Mucosa of descending colon (tissue), 3 donors: ENCODE measurements at places on chromosomes 5 and 9. TPM values are rescaled to one million over a fixed set of nuclear protein-coding genes. Genes with fewer than 3 reads are reported as not detected.

GRCh38 chr5:180785794-180786221, 16.8 kb downstream of the MGAT1 start:
- DNase-seq: no peak

- no peak for DNase-seq
Observed at GRCh38 chr9:133101356-133102189, 19.5 kb downstream of the RALGDS start.

DNA sequence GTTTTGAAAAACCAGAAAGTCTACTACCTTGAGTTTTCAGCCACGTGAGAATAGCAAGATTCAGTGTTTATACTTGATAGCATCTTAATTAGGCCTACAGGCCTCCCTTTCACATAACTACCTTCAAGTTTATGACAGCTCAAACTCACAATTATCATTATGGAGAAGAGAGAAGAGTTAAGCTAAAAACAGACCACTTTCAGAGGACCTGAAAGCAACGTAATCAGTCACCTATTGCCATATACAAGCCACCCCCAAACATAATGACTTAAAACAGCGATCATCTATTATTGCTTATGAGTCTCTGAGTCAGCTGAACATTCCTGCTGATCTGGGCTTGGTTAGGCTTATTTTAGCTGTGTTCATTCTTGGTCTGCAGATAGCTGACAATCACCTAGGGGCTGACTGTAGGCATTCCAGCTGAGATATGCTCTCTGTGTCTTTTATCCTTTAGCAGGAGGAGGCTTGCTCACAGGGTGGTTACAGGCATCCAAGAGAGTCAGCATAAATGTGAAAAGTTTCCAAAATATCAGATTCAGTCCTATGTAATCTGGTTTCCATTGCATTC, 130.9 kb downstream of the COX7C start:
- no peak for DNase-seq

DNA sequence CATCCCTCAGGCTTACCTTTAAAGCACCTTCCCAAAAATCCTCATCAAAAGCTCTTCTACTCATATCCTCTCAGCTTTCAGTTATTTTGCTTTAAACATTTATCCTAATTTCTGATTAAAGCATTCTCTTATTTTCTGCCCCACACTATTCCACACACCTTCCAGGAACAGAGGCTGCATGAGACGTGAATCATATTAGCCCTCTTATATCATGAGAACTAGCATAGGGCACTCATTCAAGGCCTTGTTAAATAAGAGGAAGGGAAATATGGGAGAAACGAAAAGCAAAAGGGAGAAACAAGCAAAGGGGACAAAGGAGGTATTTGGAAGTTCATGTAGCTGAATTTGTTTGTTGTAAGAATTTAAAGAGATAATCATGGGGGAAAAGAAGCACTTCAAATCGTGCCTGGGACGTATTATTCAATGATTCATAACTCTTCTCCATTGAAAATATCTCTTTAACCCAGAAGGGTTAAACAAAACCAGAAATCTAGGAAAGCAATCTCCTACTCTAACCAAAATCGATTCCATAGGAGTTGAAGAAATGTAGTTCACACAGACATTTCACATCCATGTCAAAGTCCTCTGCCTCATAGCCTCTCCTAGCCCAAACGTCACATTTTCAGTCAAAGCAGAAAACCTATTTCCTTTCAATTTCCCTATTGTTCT, 4.1 kb downstream of the ALDH1A1 start:
- DNase-seq: no peak

- no peak for DNase-seq
Observed at GRCh38 chr9:426264-426663, 211.6 kb downstream of the DOCK8 start.

DNA sequence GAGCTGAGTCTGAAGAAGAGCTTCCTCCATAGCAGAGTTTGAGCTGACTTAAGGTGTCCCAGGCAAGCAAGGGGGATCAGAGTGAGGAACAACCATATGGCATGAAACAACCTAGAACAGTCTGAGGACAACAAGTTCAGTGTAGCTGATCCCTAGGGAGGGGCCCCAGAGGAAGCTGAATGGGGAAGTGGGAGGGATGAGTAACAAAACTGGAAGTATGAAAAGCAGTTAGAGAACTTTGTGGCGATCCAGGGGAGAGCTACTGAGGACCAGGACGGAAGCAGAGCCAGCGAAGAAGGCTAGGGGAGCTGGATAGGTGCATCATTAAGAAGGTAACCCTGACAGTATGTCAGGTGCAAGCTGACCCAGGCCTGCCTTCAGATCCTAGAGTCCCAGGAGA, 580.8 kb downstream of the BNC2 start:
- no peak for DNase-seq

DNA sequence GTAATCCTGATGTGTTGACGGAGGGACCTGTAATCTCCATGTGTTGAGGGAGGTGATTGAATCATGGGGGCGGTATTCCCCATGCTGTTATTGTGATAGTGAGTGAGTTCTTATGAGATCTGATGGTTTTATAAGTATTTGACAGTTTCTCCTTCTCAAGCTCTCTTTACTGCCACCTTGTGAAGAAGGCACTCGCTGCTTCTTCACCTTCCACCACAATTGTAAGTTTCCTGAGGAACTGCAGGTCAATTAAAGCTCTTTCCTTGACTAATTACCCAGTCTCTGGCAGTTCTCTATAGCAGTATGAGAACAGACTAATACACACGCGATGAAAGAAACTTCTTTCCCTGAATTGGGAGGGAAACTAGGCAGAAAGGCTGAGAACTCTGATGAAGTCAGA, 141.1 kb upstream of the RAD23B start:
- DNase-seq: no peak

DNA sequence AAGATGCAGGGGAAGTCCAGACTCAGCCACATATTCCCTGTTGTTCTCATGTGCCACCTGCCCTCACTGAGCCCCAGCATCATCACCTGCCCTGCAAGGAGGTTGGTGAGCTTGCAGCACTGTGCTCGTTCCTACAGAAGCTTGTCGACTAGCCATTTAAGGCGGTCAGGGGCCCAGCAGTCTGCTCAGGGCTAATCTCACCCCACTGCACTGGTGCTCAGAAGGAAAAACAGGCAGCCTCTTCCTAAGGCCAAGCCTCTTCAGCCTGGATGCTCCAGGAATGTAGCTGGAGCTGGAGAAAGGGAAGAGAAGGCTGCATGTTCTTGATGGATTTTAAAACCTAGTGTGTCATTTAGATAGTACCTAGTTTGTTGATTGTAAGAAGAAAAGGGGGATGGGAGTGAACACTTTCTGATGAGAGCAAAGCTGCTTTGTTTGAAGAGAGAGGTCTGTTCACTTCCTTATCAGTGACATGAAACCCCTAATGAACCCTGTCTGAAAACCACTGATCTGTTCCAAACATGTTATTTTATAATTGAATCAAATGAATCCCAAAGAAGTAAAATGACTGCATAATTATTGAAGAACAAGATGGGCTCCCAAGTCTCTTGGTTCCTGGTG, 10.6 kb upstream of the ASPN start:
- no peak for DNase-seq

GRCh38 chr5:6260846-6261245, 117.5 kb downstream of the MED10 start:
- DNase-seq: no peak

GRCh38 chr5:146005723-146006122, 69.3 kb downstream of the SH3RF2 start:
- DNase-seq: no peak

GRCh38 chr5:15009420-15009819, 137.8 kb upstream of the ANKH start:
- no peak for DNase-seq

DNA sequence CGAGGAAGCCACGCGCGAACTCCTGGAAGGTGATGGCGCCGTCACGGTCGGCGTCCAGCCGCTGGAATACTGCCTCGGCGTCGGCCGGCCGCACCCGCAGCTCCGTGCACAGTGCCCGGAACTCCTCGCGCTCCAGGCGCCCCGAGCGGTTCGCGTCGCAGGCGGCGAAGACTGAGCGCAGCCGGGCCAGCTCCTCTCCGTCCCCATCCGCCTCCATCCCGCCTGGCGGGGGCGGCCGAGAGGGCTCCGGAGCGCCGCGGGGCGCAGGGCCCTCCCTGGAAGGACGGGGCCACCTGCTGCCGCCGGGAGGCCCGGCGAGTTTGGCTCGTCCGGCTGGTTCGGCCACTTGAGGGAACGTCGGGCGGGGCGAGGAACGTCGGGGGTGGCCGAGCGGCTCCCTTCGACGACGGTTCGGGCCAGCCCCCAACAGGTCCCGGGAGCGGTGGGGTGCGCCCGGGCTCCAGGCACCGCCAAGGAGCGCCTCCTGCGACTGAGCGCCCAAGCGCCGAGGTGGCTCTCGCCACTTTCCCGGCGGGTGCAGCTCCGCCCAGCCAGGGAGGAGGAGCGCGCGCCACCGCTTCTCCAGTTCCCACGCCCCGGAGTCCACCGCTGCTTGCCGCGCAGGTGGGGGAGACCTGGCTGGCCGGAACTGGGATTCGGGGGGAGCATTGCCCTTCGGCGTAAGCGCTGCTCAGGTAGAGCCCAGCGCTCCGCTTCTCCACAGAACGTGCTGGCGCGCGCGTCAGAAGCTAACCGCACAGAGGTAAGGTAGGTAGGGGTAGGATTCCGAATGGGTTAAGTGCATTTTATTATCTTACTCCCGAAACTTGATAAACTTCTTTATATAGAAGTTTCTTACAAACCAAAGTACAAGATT, at the start of gene RASEF:
Gene RASEF (minus strand): TSS at position 492 of the 877 bp plus-strand sequence. CDS start 275 bp downstream, at position 217.
- DNase-seq: peak; percentile 92

- no peak for DNase-seq
Observed at GRCh38 chr5:10332301-10332700, 21.2 kb upstream of the MARCHF6 start.

DNA sequence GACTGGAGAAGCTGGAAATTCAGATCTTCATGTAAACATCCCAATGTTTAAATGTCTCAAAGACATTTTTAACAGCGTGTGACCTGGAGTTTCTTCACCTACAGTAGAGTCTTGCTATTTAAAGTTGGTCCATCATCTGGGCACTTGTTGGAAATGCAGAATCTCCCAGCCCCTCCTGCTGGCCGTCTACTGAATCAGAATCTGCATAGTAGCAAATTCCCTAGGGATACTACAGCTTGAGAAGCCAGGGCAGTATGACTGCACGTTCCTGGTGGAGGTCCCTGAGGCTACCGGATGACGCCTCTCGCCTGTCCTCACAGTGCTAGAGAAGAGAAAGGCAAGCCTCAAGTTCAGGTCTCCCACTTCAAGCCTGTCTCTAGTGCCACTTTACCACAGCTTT, 15.7 kb downstream of the SAP30L start:
- no peak for DNase-seq

- no peak for DNase-seq
Observed at GRCh38 chr5:134462761-134463160, 51.1 kb upstream of the CDKN2AIPNL start.

- DNase-seq: peak; percentile 97
Observed at GRCh38 chr9:22008717-22009505, at the start of gene CDKN2B. TSS of gene CDKN2B (minus strand) at chr9:22009305. CDS start at chr9:22008953, 352 bp downstream.

Gene SLC46A2
- not detected for total RNA-seq

Gene STARD4
- 18.8 TPM for total RNA-seq

Gene NPDC1
- total RNA-seq: 78.6 TPM

Gene IL13
- not detected for total RNA-seq

Gene CHSY3
- 0.52 TPM for total RNA-seq

Gene FAM114A2
- total RNA-seq: 40.9 TPM

Gene LTC4S
- 3.0 TPM for total RNA-seq

Gene ITGA2
- 17.6 TPM for total RNA-seq
